Stimulated activated naive CD4-positive, alpha-beta T cell treated with Interleukin-2 at 50 U/mL for 16 hours (primary cell): ENCODE measurements at places on chromosomes 7 and 10.

DNA sequence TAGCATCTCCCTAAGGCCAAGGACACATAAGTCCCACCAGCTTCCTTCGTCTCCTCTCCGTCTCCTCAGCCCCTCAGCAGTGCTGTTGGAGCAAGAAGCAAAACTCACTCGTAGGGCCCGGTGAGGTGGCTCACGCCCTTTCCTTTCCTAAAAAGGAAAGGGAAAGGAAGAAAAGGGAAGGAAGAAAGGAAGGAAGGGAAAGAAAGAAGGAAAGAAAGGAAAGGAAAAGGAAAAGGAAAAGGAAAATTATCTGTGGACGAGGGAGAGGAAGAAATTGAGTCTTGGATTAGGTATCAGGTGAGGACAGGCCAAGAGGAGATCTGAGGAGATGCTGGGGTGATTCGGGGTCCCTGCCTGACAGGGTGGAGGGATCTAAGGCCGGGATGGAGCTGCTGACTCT is 3.1 kb upstream of the ZNF316 start:
- DNase-seq = no peak

DNA sequence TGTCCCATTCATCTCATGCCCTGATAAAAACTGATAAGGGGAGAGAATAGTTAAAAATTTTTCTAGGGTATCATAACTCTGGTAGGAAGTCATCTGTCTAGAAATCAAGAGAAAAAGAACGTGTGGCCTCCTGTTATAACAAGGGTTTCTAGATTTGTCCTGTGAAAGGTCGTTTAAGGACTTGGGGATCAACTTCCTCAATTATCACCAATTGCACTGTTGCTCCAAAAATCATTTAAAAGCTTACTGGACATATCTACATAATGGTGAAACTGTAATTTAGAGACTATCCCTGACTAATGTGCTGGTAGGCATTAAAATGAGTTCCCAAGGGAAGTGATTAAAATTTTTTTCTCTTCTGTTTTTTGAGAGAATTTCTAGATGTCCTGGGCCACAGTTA is 58.2 kb downstream of the GPR141 start:
- DNase-seq = no peak

DNA sequence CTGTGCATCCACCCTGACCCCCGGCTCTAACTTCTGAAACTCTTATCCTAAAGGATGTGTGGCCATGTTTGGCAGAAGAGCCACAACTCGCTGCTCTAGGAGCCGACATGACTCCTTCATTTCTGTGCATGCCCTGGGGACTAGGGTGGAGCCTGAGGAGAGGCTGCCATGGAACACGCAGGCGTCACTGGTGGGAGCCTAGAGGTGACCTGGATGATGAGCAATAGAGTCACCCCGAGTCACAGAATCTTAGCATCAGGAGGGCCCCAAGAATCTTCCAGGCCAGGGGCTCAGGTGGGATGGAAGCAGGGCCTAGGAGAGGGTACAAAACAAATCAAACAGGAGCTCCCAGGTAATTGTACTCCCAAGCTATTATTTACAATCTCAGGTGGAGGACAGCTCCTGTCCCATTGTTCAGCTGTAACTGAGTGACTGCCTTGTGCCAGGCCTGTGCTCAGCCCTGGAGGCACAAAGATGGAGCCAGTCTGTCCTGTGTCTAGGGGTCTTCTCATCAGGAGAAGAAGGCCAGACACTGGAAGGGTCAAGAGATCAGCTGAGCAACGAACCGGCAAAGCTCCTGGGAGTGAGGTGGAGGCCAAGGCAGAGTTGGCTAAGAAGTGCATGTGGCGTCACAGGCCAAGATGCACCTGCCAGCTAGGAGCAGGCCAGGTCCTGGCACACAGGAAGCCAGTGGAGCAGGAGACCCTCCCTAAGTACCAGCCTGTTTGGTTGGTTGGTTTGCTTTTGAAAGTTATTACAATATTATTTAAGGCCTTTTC is 5.8 kb upstream of the ZNF22 start:
- DNase-seq = no peak

DNA sequence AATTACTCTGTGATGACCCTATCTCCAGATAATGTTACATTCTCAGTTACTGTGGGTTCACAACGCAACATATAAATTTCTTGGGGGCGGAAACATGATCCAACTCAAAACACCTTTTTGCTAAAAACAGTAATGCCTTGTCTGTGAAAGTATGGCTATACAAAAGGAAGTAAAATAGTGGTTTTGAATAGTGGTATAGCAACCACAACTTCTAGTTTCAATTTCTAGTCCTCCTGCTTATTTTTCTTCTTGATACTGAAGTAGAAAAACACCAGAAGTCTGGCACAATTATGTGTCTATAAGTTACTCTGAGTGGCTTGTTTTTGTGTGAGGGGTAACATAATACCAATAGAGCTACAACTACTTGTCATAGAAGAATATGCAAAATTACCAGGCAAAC is 21.5 kb upstream of the ZNF800 start:
- DNase-seq = no peak

- DNase-seq = no peak
Observed at GRCh38 chr7:77467408-77467807, 51.3 kb upstream of the GSAP start.

DNA sequence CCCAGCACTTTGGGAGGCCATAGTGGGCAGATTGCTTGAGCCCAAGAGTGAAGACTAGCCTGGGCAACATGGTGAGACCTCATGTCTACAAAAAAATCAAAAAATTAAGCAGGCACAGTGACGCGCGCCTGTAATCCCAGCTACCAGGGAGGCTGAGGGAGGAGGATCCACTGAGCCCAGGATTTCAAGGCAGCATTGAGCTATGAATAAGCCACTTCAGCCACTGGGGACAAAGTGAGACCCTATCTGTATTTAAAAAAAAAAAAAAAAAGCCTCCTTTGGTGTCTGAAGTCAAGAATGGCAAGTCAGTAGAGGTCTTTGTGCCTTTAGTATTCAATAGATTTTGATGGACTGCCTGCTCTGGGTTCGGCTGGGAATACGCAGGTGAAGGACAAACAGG is 85.7 kb downstream of the RALA start:
- no peak for DNase-seq

DNA sequence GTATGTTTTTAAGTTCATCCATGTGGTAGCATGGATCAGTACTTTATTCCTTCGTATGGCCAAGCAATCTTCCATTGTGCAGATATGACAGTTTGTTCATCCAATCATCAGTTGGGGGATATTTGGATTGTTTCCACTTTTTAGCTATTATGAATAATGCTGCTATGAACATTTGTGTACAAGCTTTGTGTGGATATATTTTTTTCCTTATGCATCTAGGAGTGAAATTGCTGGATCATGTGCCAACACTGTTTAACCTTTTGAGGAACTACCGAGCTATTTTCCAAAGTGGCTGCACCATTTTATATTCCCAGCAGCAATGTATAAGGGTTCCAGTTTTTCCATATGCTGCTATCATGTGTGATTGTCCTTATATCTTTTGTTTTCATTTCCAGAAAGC is 140.1 kb downstream of the HIBADH start:
- DNase-seq = no peak

- DNase-seq = no peak
Observed at GRCh38 chr10:102375867-102376266, 19.6 kb upstream of the NFKB2 start.

DNA sequence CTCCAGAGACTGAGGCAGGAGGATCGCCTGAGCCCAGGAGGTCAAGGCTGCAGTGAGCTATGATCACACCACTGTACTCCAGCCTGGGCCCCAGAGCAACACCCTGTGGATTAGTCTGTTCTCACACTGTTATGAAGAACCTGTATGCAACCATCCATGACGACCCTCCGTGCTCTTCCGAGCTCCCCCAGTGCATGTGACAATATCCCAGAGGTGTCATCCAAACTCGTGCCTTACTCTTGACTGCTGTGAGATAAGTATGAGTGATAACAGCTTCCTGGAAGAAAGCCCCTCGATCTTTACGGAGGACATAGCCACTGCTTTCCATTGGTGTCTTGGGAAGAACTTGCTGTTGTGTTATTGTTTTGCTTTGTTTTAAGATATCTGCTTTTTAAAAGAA is 591.9 kb downstream of the GALNT17 start:
- DNase-seq = no peak

- DNase-seq = no peak
Observed at GRCh38 chr7:96548664-96549063, 161.0 kb downstream of the SEM1 start.

GRCh38 chr10:28113202-28113601 is 114.3 kb upstream of the ODAD2 start:
- no peak for DNase-seq
